ENCODE measurements at places on chromosomes 4 and X.
A peak's percentile ranks its signal among the peaks of the same experiment; 100 is the strongest.

DNA sequence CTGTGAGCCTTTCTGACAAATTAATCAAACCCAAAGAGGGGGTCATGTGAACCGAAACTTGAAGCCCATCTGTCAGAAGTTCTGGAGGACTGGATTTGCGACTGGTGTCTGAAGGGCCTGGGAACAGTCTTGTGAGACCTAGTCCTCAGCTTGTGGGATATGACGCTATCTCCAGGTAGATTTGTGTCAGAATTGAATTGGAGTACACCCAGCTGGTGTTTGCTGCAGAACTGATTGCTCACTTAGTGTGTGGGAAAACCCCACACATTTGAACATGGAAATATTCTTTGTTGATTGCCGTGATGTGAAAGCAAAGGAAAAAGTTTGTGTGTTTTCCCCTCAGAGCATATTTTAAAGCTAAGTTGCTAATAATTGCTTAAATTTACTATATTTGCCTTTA lies 30.3 kb upstream of the TMSB15B start:
- DNase-seq, result no peak

DNA sequence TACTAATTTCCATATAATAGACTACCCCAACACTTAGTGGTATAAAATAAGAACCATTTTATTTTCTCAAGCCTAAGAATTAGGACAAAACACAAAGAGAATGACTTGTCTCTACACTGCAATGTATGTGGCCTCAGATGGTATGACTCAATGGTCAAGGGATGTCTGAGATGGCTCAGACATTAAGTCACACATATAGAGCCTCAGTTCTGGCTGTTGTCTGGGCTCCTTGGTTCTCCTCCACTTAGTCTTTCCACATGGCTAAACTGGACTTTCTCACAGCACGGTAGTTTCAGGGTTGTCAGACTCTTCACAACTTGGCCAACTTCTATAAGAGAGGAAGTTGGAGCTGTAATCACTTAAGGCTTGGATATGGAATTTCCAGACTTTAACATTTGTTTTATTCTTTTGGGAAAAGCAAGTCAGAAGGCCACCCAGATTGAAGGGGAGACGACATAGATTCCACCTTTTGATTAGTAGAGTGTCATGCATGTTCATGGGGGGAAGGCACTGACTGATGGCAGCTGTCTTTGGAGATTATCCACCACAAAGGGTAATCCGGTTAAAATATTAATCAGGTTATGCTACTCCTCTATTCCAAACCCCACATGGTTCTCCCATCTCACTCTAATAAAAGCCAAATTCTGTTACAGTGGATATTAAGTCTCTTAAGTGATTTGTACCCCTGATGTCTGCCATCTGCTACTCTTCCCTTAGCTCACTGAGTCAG lies 9.4 kb downstream of the IL15 start:
- peak; percentile 88 for DNase-seq

- DNase-seq, result no peak
These were observed 249.9 kb upstream of the MAB21L2 start for GRCh38 chr4:150332086-150332485.

- DNase-seq, result no peak
These were observed 75.4 kb downstream of the MBNL3 start for GRCh38 chrX:132413459-132413858.

DNA sequence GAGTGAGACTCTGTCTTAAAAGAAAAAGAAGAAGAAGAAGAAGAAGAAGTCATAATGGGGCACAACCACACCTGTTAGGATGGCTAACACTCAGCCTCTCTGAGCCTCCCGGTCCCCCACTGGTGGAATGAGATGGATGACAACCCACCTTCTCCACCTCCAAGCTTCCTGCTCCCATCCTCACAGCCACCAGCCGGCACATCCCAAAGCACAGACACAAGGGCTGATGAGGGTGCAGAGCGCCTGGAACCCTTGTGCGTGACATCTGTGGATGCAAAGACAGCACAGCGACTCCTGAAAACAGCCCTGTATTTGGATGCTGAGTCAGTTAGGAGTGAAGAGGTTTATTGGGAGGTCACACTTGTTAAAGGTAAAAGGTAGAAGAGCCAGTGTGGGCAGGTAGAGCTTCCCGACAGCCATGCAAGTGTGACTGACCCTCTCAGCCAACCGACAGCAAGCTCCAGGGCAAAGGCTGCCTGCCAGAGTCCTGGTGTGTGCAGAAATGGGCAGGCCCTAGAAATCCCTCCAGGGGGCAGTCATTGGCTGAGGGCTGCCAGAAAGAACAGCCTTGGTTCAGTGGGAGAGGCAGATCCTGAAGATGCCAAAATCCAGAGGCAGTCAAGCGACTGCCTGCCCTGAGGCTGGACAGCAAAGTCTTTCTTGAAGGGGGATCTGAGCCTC lies 26.6 kb upstream of the MAN2B2 start:
- DNase-seq, result peak; percentile 65

GRCh38 chr4:1136048-1136447 lies 22.7 kb upstream of the RNF212 start:
- DNase-seq, result no peak

- DNase-seq, result no peak
These were observed 33.7 kb downstream of the HTT-AS start for GRCh38 chr4:3040452-3041191.

DNA sequence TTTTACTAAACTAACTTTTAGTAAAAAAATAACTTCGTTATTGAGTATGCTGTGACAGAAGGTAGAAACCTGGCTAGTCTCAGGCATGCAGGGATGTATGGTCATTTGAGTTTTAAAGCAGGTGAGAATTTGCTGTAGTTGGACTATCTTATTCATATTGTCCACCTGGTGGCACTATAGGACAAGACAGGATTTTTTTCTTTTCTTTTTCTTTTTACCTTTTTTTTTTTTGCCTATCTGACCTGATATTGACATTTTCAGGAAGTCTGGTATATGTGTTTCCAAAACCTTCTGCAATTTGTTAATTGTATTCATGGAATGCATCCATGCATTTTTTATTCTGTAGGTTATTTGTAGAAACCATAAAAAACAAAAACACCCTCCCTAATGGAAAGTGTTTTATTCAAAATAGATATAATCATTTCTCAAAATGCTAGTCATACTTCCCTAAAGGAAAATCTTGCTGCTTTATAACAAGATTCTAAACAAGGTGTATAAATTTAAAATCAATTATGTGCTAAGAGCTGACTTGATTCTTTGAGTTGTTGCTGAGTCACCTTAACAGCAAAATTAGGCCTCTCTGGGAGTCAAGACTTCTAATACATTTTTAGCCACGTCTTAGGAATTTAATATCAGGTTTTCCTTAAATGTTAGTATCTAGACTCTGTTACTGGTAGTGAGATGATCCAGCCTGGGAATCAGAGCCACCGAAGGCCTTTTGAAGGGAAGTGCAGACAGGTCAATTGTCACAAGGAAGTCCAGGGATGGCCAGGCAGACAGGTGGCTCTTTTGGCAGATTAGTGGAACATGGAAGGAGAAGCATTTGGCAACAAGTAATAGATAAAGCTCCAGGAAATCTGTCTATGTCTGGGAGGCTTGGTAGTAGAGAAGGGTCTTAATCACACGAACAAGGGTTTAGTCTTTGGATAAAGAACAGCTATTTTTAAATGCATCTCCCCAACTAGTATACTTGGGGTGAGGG lies 201.3 kb upstream of the GNPDA2 start:
- DNase-seq, result peak; percentile 39

DNA sequence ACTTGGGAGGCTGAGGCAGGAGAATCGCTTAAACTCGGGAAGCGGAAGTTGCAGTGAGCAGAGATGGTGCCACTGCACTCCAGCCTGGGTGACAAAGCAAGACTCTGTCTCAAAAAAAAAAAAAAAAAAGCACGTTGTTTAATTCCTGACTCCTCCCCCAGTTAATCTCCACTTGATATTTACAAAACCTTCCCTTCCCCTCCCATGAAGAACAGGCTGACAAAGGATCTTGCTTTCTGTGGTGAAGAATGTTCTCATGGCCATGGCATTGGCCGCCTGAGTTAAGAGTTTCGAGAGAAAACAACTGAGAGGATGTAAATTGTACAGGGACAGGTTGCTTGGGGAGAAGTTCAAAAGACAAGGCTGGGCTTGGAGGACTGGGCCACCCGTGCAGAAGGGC lies 168.2 kb upstream of the BCOR start:
- DNase-seq, result no peak

Measured in ELR (cell line).